ENCODE measurements at places on chromosomes 16 and 17.

- no peak for DNase-seq
These were observed 7.3 kb upstream of the SMG1 start for GRCh38 chr16:18933501-18933900.

GRCh38 chr16:17802571-17802970, 331.8 kb upstream of the XYLT1 start:
- no peak for DNase-seq

GRCh38 chr17:57548421-57549410, 196.4 kb downstream of the CCDC182 start:
- peak; percentile 85 for DNase-seq

GRCh38 chr17:27578718-27579085, 52.3 kb upstream of the LGALS9 start:
- DNase-seq, result peak; percentile 62

DNA sequence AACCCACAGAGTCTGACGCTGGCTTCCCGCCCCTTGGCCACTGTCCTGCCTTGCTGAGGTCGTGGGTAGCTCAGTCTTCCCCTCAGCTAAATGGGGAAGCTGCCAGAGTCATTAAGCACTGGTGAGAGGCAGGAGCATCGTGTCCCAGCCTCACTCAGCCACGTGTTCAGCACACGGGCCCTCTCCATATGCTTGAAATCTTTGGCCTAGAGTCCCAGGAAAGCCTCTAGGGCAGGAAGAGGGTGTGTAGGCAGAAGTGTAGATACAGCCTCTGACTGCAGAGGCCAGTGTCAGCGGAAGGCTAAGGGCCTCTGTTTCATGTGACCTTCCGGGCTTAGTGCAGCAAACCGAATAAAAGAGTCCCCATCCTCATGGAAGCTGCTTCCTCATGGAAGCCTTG, 4.1 kb downstream of the DHODH start:
- DNase-seq, result no peak

GRCh38 chr17:925817-926216, 53.8 kb downstream of the NXN start:
- peak; percentile 92 for DNase-seq

GRCh38 chr16:50185005-50185505, 31.9 kb downstream of the TENT4B start:
- DNase-seq, result peak; percentile 31

- DNase-seq, result no peak
These were observed 68.6 kb downstream of the TNRC6C start for GRCh38 chr17:78027121-78027520.

- DNase-seq, result peak; percentile 85
These were observed 23.4 kb downstream of the GJD3 start for GRCh38 chr17:40340880-40341807.

DNA sequence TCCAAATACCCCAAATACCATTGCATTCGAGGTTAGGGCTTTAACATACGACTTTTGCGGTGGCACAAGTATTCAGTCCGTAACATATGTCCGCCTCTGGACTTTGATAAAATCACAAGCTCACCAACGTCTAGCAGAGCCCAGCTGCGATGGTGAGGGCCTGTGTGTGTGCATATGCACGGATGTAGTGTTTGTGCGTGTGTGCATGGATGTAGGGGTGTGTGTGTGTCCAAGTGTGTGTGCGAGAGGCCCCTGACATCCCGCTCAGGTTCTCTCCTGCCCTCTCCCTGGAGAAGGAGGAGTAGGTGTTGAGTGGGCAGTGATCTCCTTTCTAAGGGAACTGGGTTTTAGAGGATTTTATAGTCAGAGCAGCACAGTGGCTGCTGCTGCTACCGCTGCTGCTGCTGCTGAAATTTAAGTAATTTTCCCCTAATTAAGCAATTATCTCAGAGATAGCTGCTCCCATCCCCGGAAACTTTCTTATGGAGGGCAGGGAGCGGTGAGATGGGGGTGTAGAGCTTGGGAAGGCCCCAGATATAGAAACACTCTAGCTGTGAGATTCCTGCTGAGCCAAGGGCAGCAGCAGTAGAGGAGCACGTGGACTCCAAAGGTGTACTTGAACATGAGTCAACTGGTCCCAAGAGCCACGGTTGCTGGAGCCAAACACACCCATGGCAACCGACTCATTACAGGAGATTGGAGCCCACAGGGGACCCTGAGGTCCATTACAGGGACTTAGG, 121.7 kb upstream of the SDK2 start:
- DNase-seq, result no peak

- peak; percentile 88 for DNase-seq
These were observed at the start of gene RPTOR for GRCh38 chr17:80544655-80545498. Gene RPTOR (plus strand): TSS chr17:80544838. CDS start chr17:80545630, 792 bp downstream.
